ENCODE measurements at places on chromosomes 1 and 21. TPM values are rescaled to one million over a fixed set of nuclear protein-coding genes. Genes with fewer than 3 reads are reported as not detected.

Gene ZBTB37
- total RNA-seq = 5.7 TPM

Gene IFI44L
- 2.1 TPM for total RNA-seq

Gene ARHGAP29
- total RNA-seq = 27.7 TPM

Gene FBXO2
- 2.9 TPM for total RNA-seq

Gene TBX19
- 0.92 TPM for total RNA-seq

Gene TCHH
- total RNA-seq = 0.33 TPM

Gene CR1L
- 0.33 TPM for total RNA-seq

Gene KRTAP21-2
- not detected for total RNA-seq

Gene TMEM79
- total RNA-seq = 1.5 TPM
